ENCODE measurements at places on chromosomes 12 and 14.
A peak's percentile ranks its signal among the peaks of the same experiment; 100 is the strongest.

GRCh38 chr12:43556057-43556456 lies 4.1 kb upstream of the ADAMTS20 start:
- DNase-seq: no peak

- no peak for DNase-seq
Measured at GRCh38 chr12:132236930-132237771, 92.2 kb downstream of the GALNT9 start.

DNA sequence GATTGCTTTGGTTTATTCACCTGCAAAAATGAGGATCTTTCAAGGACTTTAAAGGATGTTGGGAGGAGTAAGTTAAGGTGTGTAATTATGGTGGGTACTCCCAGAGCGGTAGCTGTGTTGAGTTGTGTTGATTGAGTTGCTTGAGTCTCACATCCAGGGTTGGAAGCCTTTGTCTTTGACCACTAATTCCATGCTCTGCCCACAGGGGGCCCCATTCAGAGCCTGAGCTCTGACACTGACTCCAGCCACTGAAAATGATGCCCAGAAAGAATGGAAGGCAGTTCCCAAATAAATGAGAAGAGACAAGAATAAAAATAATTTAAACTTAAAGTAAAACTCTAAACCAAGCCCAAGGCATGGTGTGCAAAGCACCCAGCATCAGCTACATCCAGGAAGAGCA lies 237.4 kb upstream of the PWP1 start:
- DNase-seq: no peak

GRCh38 chr14:61889914-61890351 lies 127.7 kb downstream of the SNAPC1 start:
- peak; percentile 63 for DNase-seq

Data from CD4-positive, alpha-beta T cell treated with Interleukin-17A for 1 hour (primary cell).